T-helper 1 cell treated with Interleukin-12 subunit alpha and Interleukin-12 subunit beta and Interleukin-4 antibody, amounts not matched to agents 30 ng/mL and 1 ng/mL, for 36 hours (primary cell): ENCODE measurements at places on chromosomes 1 and 21. TPM values are rescaled to one million over a fixed set of nuclear protein-coding genes. Genes with fewer than 3 reads are reported as not detected.

SPRR2B gene
- total RNA-seq, result not detected in 2 replicates

FBXO44 gene
- 33.2 and 34.2 TPM in 2 replicates for total RNA-seq

LMX1A gene
- not detected in 2 replicates for total RNA-seq

LRRC71 gene
- total RNA-seq, result not detected in 2 replicates
